ENCODE measurements at places on chromosomes 4 and X.

- DNase-seq, result no peak
These were observed 99.1 kb downstream of the SNCA start for GRCh38 chr4:89737888-89738287.

DNA sequence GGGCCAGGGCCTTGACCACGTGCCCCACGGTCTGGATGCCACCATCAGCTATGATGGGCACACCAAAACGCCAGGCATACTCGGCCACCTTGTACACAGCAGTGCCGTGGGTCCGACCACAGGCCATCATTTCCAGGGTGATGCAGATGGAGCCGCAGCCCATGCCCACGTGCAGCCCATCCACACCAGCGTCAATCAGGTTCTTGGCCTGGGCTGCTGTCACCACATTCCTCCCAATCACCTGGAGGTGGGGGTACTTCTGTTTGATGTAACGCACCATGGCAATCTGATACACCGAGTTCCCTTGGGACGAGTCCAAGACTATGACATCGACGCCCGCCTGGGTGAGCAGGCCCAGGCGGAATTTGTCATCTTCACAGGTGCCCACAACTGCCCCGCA lies 221.2 kb upstream of the ATP6AP2 start:
- no peak for DNase-seq

DNA sequence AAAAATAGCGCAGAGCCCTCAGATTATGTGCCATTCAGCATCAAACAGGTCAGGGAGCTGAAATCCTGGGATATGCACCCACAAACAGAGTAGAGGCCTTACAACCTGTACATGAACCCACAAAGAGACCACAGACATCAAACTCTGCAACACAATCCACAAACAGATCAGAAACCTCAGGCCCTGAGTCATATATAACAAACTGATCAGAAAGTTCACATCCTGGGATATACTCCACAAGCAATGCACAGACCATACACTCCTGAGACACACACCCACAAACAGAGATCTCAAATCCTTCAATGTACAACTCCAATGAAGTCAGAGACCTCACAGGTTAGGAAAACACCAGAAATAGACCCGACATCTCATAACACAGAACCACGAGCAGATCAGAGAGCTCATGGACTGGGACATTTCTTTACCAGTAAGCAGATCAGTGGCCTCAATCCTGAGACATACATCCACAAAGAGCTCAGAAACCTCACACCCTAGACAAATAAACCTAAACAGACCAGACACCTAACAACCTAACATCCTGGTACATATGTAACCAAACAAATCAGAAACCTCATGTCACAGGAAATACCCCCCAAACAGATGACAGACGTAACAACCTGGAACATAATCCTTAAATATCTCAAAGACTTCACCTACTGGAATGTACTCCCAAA lies 24.2 kb downstream of the SUV39H1 start:
- no peak for DNase-seq

- no peak for DNase-seq
These were observed 100.2 kb downstream of the MAGEB17 start for GRCh38 chrX:16267431-16267830.

- DNase-seq, result no peak
These were observed 575.7 kb downstream of the SPOCK3 start for GRCh38 chr4:166658585-166658984.

DNA sequence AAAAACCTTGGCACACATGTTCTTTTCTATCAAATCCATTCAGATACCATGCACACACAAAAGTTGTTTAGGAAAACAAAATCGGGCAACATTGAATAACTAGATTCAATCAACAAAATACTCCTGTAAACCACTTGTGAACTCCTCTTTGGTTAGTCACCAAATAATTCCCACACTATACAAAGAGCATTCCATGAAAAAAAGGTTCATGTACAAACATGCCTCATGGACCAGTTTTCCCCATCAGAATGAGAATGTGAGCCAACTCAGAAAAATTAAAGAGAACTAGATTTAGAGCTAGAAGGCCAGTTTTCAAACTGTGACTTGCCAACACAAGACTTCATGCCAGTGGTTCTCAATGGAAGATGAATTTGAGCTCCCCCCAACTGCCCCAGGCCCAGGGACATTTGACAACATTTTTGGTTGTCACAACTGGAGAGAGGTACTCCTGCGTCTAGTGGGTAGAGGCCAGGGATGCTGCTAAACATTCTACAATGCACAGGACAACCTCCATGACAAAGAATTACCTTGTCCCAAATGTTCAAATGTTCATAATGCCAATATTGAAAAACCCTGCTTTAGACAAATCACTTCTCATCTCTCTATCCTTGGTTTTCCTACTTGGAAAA lies 55.4 kb downstream of the GPC3 start:
- DNase-seq, result no peak

DNA sequence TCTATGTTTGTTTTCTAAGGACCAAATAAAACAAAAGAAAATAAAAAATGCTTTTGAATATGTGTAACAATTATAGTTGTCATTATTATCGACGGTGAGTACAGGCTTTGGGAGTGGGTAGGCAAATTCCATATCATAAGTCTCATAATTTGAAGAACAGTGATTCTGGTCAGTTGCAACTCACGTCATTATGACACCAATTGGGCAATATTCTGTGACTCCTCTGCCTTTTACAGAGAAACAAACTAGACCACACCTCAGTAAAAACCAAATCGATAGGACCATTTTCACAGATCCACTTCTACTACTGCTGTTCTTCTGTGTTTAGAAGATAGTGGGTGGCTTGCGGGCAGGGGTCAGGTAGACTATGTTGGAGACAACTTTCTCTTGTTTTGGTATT lies 250.1 kb downstream of the C4orf33 start:
- no peak for DNase-seq

DNA sequence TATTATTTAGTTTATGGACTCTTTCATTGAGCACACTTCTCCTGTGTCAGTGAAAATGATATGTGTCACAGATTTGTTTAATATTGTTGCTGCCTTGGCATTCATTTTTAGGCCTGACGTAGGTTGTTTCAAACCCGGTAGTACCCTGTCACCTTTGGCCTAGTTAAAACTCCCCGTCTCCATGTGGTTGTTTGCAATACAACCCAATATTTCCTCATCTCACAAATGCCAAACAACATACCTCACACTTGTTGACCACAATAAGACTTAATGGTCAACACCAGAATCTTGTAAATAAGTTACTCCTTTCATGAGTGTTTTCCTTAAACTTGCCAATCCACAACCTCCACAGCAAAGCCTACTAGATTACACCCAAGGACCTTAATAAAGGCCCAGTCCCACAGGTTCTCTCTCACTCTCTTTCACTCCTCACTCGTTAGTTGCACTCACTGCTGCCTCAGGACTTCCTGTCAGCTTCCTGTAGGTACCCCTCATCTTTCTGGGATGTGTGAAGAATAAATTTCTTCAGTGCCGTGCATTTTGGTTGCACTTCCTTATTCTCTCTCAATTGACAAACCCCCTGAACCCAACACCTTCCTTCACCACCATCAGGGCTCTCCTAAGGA lies 31.3 kb downstream of the IL13RA2 start:
- DNase-seq, result no peak

DNA sequence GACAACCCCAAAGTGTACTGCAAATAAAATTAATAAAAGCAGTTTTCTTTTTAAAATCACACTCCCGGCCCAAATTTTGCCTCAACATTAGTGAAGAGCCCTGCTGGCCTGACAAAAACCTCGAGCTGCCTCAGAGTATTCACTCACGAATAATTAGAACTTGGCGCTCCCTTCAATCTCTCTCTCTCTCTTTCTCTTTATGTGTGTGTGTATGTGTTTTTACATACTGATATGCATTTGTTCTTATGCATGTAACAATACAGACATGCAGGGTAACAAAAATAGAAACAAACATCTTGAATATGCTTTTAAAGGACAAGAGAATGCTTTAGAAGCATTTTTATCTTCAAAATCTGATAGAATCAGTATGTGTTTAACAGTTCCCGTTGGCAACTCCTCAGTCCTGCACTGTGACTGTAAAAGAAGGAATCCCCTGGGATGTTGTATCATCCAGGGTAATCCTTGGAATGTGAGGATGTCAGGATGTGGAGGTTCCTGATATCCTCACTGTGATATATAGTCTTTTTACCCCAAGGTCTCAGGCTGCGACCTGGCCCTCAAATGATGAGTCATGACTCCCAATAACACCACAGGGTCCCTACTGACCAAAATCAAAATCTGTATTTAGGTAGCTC lies 53.0 kb downstream of the PTCHD1 start:
- no peak for DNase-seq

DNA sequence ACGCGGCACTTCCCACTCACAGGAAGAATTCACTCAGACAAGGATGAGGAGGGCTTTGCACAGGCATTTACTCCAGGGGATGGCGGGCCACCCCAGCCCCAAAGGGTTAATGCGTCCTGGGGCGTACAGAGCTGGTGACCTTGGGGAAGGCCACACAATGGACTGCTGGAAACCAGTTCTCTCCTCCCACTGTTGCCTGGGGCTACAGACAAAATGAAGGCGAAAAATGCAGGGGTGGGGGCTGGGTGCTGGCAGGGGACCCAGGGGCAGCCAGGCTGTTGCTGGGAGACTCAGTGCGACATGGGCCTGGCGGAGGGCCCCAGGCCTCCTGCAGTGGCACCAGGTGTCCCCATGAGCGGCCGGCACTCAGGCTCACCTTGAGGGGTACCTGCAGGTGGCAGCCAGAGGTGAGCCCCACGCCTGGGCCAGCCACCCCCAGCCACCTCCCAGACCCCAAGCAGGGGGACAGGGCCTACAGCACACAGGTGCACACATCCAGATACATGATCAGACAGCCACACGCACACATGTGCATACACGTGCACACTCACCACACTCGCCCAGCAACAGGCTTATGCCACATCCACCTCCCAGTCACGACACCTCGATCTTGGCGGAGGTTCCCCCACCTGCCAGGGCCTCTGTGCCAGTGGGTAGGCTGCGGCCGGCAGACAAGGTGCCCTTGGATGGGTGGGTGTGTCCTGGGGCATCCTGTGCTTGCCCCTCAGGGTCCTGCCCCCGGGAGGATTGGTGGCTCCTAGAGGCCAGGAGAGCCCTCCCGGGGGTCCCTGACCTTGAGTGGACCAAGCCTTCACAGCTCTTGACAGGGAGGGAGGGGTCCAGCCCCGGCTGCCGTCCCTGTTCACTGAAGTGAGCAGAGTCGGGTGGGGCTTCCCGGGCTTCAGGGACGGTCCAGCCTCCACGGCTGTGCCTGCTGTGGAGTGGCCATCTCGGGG lies 13.1 kb downstream of the NAT8L start:
- no peak for DNase-seq

GRCh38 chr4:165519591-165519990 lies 140.8 kb downstream of the CPE start:
- DNase-seq, result no peak

DNA sequence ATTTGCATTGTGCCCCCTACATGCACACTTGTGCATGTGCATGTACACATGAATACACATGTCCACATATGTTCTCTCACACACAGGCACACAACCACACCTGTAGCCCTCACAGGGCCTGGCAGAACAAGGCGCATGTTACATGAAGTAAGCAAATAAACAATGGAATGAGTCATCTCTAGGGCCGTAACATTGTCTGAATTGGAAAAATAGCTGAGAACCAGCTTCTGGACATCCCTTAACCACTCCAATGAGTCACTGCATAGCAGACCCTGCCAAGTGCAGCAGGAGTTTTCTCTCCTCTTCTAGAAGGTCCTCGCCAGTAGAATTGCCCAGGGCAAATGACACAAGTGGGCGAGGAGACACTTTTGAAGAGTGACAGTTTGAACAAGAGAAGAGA lies 66.1 kb downstream of the MAGEA10 start:
- DNase-seq, result no peak

DNA sequence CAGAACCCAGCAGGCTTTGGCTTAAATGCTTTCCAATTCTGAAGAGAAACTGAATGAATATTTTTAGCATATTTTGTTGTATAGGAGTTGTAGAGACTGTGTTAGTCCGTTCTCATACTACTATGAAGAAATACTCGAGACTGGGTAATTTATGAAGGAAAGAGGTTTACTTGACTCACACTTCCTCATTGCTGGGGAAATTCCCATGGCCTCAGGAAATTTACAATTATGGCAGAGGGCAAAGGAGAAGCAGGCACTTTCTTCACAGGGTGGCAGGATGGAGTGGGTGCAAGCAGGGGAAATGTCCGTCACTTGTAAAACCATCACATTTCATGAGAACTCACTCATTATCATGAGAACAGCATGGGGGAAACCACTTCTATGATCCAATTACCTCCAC lies 291.7 kb downstream of the PACRGL start:
- no peak for DNase-seq

GRCh38 chrX:38505583-38505982 lies 55.8 kb upstream of the TSPAN7 start:
- DNase-seq, result no peak

- DNase-seq, result no peak
These were observed 139.4 kb upstream of the CPEB2 start for GRCh38 chr4:14862891-14863290.

- no peak for DNase-seq
These were observed 582.3 kb downstream of the FSTL5 start for GRCh38 chr4:161581262-161582230.

DNA sequence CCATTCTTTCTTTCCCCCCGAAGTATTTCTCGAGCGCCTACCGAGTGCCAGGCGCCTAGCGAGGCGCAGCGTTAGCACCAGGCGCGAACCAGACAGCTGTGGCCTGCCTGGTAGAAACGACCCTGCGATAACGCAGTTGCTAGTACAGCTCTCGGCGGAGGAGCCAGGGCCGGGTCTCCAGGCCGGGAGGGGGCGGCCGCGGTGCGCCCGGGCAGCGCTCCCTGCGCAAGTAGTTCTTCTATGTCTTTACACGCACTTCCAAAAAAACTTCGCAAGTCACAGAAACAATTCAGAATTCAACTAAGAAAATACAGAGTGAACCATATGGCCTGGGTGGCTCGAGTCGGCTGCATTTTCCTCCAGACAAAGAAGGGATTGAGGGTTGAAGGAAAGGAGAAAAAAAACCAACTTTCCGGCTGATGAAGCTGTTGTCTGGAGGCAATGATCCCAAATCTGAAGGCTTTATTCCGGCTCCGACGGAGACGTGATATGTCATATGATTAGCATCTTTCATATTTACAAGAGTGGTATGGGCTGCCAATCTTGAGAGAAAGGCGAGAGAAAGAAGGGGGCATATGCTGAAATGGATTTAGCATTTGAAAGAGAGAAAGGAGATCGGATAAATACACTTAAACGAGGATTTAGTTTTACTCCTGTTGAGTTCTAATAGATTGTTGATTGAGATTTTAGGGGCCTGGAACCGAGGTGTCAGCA lies 7.2 kb upstream of the NEUROG2 start:
- no peak for DNase-seq

- no peak for DNase-seq
These were observed 5.7 kb downstream of the RAB40A start for GRCh38 chrX:103513476-103514108.

DNA sequence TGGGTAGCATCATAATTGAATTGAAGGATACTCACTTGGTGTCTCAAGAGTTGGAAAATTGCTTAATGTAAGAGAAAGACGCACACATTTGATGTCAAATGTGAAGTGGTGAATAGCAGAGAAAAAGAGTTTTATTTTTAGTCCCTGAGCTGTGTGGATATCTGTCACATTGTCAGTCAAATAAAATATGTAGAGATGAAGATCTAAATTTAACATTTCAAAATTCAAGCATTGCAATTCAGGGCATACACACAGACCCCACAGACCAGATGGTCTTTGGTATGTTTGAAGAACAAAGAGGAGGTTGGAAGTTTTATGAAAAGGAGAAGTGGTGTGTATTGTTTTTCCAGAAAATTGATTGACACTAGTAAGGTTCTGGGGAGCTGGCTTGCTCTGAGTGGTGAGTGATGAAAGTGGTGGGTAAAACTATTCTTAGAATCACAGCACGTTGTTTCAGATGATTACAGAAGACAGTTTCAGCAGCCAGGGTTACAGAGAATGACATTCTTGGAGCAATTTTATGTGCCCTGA lies 44.9 kb upstream of the BBS12 start:
- no peak for DNase-seq

All from stimulated activated CD8-positive, alpha-beta memory T cell treated with anti-CD3 and anti-CD28 coated beads, Interleukin-7, amount 100 ng/mL, for 24 hours (primary cell).